ENCODE measurements at places on chromosomes 2 and 18. TPM values are rescaled to one million over a fixed set of nuclear protein-coding genes. Genes with fewer than 3 reads are reported as not detected.

Gene GRP
- not detected for total RNA-seq

Gene REG3A
- 0.05 TPM for total RNA-seq

- no peak for DNase-seq
Measured at GRCh38 chr2:26860211-26860850, 12.4 kb downstream of the DPYSL5 start.

DNA sequence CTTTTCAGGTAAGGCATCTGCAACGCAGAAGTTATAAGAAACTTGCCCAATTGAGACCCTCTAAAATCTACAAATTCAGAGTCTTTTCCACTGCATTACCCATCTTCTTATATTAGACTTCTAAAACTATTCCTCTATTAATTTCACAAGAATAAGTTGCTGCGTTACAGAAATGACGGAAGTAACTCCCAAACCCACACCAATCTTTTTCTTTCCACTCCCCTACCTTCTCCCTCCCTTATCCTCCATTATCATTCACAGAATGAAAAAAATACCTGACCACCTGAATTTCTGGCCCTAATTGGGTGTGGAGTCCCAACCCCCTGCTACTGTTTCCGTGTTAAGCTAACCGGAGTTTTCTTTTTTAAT lies 689 bp downstream of the RPRD1A start:
- DNase-seq, result no peak

DNA sequence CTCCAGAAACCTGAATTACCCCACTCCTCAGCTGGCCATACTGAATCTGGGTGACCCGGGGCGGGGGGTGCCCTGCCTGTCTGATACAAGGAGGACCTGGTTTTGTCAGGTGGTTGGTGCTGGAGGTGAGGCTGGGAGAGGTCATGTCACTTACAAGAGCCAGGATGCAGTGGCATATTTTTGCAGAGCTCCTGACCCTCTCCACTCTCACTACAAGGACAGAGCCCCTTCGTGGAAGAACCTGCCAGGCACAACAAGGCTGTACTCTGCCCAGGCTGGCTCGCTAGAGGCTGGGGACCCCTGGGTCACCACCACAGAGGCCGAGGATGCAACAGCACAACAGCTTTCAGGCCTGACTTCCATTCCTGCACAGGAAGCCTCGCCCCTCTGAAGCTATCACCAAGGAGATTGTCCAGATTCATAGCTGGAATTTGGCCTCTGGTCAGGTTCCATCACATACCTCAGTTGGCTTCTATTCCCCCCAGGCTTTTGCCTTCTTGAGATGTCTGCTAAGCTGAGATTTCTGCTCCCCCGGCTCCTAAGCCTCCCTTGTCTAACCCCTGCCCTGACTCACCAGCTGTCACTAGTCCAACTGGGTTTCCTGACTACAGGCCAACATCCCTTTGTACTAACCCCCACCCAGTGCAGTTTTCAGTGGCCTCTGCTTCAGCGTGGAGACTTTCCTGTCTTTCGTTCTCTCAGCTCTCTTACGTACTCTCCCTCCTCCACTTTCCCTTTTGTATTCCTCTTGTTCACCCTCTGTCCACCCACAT lies 132.5 kb upstream of the EPAS1 start:
- DNase-seq, result no peak

GRCh38 chr18:5413447-5413846 lies 117.9 kb upstream of the ZBTB14 start:
- no peak for DNase-seq
